Retina (tissue), 1 donor: ENCODE measurements at places on chromosomes 3 and 15.

- no peak for DNase-seq
Measured at GRCh38 chr15:39939487-39940452, 5.9 kb downstream of the EIF2AK4 start.

- DNase-seq: no peak
Measured at GRCh38 chr15:80870893-80871292, 91.7 kb downstream of the CEMIP start.

- no peak for DNase-seq
Measured at GRCh38 chr15:36734366-36734765, 154.9 kb downstream of the CDIN1 start.

GRCh38 chr3:14234251-14235002 is 55.8 kb downstream of the LSM3 start:
- no peak for DNase-seq
